Stimulated activated CD4-positive, alpha-beta T cell treated with anti-CD3 and anti-CD28 coated beads, TNF-alpha, amount 100 ng/mL, for 1 hour (primary cell): ENCODE measurements at places on chromosomes 12 and 14.

GRCh38 chr14:96895658-96896271 is 98.6 kb downstream of the VRK1 start:
- DNase-seq: no peak

- DNase-seq: no peak
Measured at GRCh38 chr12:24134092-24134491, 184.6 kb upstream of the SOX5 start.

DNA sequence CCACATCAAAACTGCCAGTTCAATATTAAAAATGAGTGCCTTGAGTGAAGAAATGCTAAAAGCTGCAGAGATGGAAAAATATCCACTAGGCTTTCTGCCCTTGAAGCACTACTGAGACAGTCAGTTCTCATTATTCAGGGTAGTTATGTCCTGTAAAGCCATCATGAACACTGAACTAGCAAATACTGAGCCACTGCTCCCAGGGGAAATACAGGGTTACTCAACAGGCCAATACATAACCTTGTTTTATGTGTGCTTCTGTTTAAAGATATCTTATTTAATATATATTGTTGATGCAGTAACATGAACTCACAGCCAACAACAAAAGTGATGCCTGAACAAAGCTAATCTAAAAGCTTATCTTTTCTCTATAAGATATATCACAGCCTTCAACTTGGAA is 3.3 kb downstream of the RAD52 start:
- DNase-seq: no peak

GRCh38 chr12:15116086-15116485 is 105.1 kb downstream of the RERG start:
- DNase-seq: no peak

DNA sequence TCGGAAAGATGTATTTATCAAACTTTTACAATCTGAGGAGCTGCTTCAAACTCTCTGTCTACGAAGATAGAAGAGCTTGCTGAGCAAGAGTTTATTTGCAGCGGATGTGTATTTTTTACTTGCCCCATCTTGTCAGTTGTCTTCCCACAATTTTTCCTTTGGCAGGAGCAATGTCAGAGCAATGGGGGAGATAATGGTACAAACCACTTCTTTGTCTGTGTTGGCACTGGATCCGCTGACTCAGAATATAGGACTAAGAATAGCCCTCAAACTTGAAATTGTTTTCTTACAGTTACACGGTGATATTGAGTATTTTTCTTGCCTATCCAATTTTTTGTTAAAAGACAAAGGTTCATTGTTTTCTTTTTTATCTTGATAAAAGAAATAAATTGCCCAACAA is 27.6 kb downstream of the HELB start:
- no peak for DNase-seq

- no peak for DNase-seq
Measured at GRCh38 chr12:6538420-6539313, 4.3 kb downstream of the GAPDH start.

- no peak for DNase-seq
Measured at GRCh38 chr14:60488175-60488574, 2.3 kb upstream of the C14orf39 start.

GRCh38 chr12:48750215-48750614 is 33.7 kb upstream of the CCNT1 start:
- DNase-seq: no peak

GRCh38 chr12:9506746-9507145 is 101.0 kb downstream of the KLRB1 start:
- no peak for DNase-seq

DNA sequence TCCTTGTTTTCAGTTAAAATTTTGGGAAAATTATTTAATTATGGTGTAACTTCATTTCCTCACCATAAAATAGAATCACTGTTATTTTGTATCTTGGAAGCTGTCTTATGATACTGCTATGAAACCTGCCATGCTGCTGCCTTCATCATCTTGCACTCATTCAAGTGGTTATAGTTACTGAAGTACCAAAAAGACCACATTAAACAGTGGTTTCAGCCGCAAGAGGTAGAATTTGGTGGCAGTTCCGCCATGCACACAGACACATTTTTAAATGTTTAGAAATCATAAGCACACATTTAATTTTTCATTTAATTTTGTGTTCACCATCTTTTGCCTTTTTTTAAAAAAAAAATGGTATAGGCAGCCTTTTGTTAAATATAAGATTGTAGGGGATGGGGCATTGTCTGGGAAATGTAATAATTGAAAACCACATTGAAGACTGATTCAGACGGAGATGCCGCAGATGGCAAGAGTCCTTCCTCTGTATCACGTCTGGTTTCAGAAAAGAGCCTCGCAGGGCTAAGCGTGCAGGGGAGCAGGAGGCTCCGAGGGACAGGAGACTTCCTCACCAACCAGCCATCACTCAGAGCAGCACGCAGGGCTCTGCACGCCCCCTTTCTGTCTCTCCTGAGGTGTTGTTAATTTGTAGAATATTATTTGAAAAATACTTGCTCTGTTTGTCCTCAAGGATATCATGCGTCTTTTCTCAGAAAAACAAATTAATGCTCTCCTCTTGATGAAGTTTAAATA is 115.2 kb upstream of the PELI2 start:
- DNase-seq: no peak

- no peak for DNase-seq
Measured at GRCh38 chr14:96729889-96730288, 67.3 kb upstream of the VRK1 start.

- DNase-seq: no peak
Measured at GRCh38 chr12:46574847-46575246, 202.3 kb upstream of the SLC38A2 start.

DNA sequence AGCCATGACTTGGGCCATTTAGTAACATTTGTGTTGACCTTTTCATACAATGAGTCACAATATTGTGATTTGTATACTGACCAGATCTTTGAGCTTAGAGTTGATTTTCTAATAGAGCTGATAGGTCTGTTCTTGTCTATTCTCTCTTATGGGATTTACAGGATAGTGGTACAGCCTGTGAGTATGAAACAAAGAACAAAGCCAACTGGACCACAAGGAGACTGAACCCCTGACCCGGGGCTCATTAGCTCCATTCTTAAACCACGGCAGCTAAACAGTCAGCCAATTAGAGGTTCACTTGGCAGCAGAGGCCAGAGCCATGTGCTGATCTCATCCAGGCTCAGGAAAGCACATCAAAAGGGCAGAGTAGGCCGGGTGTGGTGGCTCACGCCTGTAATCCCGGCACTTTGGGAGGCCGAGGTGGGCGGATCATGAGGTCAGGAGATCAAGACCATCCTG is 59.1 kb upstream of the GNPNAT1 start:
- DNase-seq: no peak

- DNase-seq: no peak
Measured at GRCh38 chr12:51407604-51408003, 16.4 kb upstream of the GALNT6 start.

GRCh38 chr12:52655251-52655650 is 3.2 kb upstream of the KRT2 start:
- DNase-seq: no peak

DNA sequence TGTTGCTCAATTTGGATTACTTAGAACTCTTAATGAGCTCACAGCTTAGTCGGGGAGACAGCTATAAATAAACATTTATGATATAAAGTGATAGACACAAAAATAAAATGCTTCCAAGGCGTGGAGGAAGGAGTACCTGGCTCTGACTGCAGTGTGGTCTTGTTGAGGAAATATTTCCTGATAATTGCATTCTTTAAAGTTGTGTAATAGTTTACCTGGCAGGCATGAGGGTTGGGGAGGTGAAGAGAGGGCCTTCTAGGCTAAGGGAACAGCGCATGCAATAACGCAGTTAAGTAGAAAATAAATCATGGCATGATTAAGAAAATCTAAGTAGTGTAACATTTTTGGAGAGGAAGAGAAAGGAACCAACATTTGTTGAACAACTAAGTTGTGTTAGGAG is 260.5 kb upstream of the ATP2B1 start:
- no peak for DNase-seq

DNA sequence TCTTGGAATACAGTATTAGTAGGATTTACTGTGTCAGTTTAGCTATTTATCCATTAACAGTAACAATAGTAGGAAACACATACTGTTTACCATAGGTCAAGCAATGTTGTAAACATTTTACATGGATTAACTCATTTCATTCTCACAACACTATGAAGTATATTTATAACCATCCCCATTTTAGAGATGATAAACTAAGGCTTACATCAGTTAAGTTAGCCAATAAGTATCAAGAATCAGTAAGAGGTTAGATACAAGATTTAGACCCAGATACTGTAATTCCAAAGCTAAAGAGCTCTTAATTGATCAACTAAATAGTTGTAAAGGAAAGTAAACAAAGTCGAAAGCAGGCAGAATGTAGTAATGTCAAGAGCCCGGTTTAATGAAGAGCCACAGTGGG is 1.1 kb downstream of the SYNJ2BP start:
- no peak for DNase-seq

GRCh38 chr12:27974735-27975221 is 2.2 kb upstream of the PTHLH start:
- DNase-seq: no peak

DNA sequence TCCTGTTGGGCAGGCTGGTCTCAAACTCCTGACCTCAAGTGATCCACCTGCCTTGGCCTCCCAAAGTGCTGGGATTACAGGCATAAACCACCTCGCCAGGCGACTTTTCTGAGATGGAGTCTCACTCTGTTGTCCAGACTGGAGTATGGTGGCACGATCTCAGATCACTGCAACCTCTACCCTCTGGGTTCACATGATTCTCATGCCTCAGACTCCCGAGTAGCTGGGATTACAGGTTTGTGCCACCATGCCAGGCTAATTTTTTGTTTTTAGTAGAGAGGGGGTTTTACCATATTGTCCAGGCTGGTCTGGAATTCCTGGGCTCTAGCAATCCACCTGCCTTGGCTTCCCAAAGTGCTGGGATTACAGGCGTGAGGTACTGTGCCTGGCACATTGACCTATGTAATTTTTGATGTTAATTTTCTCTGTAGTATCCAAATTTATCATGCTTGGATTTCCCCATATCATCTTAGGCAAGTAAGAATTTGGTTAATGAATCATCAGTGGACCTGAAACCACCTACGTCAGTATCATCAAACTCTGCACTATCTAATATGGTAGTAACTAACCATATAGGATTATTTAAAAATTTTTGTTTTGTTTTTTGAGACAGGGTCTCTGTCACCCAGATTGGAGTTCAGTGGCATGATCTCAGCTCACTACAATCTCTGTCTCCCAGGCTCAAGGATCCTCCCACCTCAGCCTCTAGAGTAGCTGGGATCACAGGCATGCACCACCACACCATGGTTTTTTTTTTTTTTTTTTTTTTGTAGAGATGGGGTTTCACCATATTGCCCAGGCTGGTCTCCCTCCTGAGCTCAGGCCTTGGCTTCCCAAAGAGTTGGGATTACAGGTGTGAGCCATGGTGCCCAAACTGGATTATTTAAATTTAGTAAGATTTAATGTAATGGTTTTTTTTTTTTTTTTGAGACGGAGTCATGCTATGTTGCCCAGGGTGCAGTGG is 11.9 kb upstream of the ATP5F1B start:
- DNase-seq: no peak

- no peak for DNase-seq
Measured at GRCh38 chr12:11743423-11744409, 94.2 kb downstream of the ETV6 start.

DNA sequence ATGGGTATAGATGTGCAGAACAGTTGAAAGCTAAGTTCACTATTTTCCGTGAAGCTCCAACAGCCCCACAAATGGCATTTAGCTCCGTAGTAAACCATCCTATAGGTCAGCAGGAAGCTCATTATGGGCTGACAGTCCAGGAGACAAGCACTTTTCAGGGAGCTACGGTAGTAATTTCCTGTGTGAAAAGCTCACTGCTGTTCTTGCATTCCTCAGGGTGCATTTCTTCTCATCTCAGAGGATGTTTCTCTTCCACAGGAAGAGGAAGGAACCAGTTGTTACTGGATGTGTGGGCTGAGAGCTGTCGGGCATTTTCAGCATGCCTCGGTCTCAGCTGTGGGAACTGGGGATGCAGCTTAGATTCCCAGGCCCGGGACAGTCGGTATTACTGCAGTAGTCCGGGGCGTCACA is 72.8 kb downstream of the GALNT4 start:
- no peak for DNase-seq

- DNase-seq: no peak
Measured at GRCh38 chr14:71013551-71014192, 106.4 kb downstream of the PCNX1 start.

DNA sequence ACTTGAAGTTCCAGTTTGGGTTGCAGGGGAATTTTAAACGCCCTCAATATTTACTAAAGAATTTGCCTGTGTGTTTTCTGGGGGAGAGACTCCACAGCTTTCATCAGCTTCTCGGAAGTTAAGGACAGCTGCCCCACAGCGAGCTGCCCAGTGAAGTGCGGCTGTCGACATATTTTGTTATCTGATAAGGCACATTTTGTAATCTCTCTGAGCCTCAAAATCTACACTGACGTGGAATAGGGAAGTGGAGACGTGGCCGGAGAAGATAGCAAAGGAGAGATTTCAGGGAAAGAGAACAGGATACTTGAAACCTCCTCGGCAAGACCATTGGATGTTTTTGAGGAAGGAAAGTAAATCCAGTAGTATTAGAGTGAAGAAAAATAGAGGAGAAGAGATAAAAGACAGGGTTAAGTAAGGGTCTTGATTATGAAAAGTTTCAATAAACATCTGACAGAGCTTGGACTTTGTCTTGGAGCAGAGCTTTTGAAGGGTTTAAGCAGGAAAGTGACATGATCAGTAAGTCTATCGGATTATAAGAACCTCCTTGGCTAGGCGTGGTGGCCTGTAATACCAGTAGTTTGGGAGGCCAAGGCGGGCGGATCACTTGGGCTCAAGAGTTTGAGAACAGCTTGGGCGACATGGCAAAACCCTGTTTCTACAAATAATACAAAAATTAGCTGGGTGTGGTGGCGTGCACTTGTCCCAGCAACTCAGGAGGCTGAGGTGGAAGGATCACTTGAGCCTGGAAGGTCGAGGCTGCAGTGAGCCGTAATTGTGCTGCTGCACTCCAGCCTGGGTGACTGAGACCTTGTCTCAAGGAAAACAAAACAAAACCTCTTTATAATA is 1.1 kb downstream of the POLR3B start:
- peak; percentile 3 for DNase-seq

- no peak for DNase-seq
Measured at GRCh38 chr14:92719890-92720323, 28.5 kb downstream of the LGMN start.

DNA sequence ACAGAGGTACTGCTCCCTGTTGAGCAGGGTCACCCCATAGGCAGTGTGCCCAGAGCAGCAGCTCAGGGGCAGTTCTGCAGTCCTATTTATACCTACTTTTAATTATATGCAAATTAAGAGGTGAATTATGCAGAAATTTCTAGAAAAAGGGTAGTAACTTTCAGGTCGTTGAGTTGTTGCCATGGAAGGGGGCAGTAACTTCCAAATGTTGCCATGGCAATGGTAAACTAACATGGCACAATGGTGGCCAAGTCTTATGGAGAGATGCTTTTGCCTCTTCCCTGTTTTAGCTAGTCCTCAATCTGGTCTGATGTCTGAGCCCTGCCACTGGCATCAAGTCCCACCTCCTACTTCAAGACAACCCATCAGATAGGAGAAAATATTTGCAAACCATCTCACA is 30.4 kb upstream of the P2RX7 start:
- no peak for DNase-seq

GRCh38 chr14:102262929-102263462 is 42.0 kb downstream of the MOK start:
- DNase-seq: no peak

GRCh38 chr12:52246720-52247621 is 13.9 kb downstream of the KRT7 start:
- DNase-seq: no peak

- no peak for DNase-seq
Measured at GRCh38 chr14:89771251-89771650, 183.3 kb downstream of the EFCAB11 start.
